ENCODE measurements at places on chromosomes 4 and X.
A peak's percentile ranks its signal among the peaks of the same experiment; 100 is the strongest.

GRCh38 chr4:120814886-120815285, 107.6 kb downstream of the PRDM5 start:
- peaks cover 10% of the 10 kb centered on the region for H3K27me3 ChIP-seq
- no peak overlapping the region for H3K27ac ChIP-seq
- H3K4me3 ChIP-seq, result no peak overlapping the region
- peaks cover 3% of the 10 kb centered on the region for H3K4me1 ChIP-seq
- no peak for DNase-seq

- H3K27ac ChIP-seq, result no peak overlapping the region
- DNase-seq, result no peak
- H3K36me3 ChIP-seq, result no peaks in the 10 kb centered on the region
- no peaks in the 10 kb centered on the region for H3K27me3 ChIP-seq
- no peaks in the 10 kb centered on the region for H3K4me1 ChIP-seq
- no peak overlapping the region for H3K4me3 ChIP-seq
Observed at GRCh38 chr4:137707626-137708025, 175.3 kb upstream of the PCDH18 start.

GRCh38 chr4:77994194-77994721, 62.9 kb upstream of the FRAS1 start:
- H3K27me3 ChIP-seq, result peaks cover 17% of the 10 kb centered on the region
- no peak overlapping the region for H3K27ac ChIP-seq
- H3K36me3 ChIP-seq, result no peaks in the 10 kb centered on the region
- H3K4me3 ChIP-seq, result no peak overlapping the region
- no peak for DNase-seq

DNA sequence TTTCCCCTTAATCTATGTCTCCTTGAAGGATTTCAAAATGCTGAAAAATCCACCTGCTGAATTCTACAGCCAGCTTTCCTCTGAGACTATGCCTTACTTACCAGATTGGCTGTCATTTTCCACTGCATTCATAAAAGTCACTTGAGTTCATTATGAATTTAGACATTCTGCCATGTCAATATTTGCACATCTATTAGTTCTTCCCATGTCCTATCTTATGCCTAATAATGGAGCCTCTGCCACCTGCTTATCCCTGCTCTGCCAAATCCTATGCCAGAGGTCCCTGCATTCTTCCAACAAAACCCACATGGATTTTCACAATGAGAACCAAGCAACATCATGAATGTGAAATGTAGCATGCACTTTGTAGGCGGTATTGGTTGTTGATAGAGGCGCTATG, 42.6 kb downstream of the GASK1B start:
- H3K27ac ChIP-seq, result no peak overlapping the region
- H3K4me1 ChIP-seq, result no peaks in the 10 kb centered on the region
- no peak overlapping the region for H3K4me3 ChIP-seq
- no peaks in the 10 kb centered on the region for H3K27me3 ChIP-seq
- DNase-seq, result no peak

- no peaks in the 10 kb centered on the region for H3K4me1 ChIP-seq
- no peak overlapping the region for H3K4me3 ChIP-seq
- no peaks in the 10 kb centered on the region for H3K36me3 ChIP-seq
- no peak overlapping the region for H3K27ac ChIP-seq
- DNase-seq, result no peak
- no peaks in the 10 kb centered on the region for H3K27me3 ChIP-seq
Observed at GRCh38 chr4:157988641-157989040, 184.2 kb downstream of the GASK1B start.

DNA sequence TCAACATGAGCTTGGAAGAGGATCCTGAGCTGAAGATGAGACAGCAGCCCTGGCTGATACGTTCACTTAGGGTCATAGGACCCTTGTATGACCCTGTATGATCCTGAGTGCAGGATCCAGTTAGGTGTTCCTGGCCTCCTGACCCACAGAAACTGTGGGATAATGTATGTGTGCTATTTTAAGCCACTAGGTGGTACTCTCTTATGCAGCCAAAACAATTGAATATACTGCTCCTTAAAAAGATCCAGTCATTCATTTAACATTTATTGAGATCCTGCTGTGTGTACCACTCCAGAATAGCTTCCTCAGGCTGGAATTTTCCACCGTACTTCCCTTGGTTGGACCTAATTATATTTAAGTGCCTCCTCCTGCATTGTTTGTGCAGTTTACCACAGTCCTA, 167.1 kb downstream of the AMELX start:
- no peak overlapping the region for H3K27ac ChIP-seq
- no peak for DNase-seq
- H3K4me3 ChIP-seq, result no peak overlapping the region
- H3K36me3 ChIP-seq, result no peaks in the 10 kb centered on the region
- H3K27me3 ChIP-seq, result no peaks in the 10 kb centered on the region
- no peaks in the 10 kb centered on the region for H3K4me1 ChIP-seq

DNA sequence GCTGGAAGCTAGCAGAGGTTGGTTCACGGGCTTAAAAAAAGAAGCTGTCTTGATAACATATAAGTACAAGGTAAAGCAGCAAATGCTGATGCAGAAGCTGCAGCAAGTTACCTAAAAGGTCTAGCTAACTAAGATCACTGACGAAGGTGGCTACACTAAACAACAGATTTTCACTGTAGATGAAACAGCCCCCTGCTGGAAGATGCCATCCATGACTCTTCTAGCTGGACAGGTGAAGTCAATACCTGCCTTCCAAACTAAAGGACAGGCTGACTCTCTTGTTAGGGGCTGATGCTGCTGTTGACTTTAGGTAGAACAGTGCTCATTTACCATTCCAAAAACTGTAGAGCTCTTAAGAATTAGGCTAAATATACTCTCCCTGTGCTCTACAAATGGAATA, 99.5 kb downstream of the FBXW7 start:
- H3K4me1 ChIP-seq, result peaks cover 7% of the 10 kb centered on the region
- H3K36me3 ChIP-seq, result peaks cover 17% of the 10 kb centered on the region
- DNase-seq, result no peak
- no peaks in the 10 kb centered on the region for H3K27me3 ChIP-seq
- no peak overlapping the region for H3K4me3 ChIP-seq

DNA sequence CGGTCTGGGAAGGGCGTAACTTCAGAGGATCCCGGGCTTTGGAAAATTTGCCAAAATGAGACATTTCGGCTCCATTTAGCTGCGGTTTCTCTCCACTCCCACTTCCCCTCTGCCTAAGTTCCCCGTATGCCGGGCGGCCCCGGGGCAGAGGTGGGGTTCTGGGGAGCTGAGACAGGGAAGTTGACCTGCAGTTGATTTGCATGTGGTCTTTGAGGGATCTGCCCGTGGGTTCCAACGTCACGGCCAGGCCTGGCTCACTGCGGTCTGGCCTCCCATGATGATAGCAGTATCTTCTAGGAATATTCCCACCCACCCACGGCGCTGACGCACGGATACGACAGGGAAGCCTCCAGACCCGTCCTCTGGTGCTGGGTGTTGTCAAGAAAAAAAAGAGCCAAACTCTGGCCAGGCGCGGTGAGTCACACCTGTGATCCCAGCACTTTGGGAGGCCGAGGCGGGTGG, 27.3 kb upstream of the CRLF2 start:
- no peak overlapping the region for H3K4me3 ChIP-seq
- no peaks in the 10 kb centered on the region for H3K36me3 ChIP-seq
- peaks cover 6% of the 10 kb centered on the region for H3K27me3 ChIP-seq
- H3K4me1 ChIP-seq, result peaks cover 22% of the 10 kb centered on the region
- no peak for DNase-seq
- H3K27ac ChIP-seq, result no peak overlapping the region

GRCh38 chrX:105829011-105829410, 6.7 kb downstream of the NRK start:
- no peaks in the 10 kb centered on the region for H3K36me3 ChIP-seq
- H3K4me3 ChIP-seq, result no peak overlapping the region
- no peak for DNase-seq
- no peaks in the 10 kb centered on the region for H3K27me3 ChIP-seq
- no peaks in the 10 kb centered on the region for H3K4me1 ChIP-seq

DNA sequence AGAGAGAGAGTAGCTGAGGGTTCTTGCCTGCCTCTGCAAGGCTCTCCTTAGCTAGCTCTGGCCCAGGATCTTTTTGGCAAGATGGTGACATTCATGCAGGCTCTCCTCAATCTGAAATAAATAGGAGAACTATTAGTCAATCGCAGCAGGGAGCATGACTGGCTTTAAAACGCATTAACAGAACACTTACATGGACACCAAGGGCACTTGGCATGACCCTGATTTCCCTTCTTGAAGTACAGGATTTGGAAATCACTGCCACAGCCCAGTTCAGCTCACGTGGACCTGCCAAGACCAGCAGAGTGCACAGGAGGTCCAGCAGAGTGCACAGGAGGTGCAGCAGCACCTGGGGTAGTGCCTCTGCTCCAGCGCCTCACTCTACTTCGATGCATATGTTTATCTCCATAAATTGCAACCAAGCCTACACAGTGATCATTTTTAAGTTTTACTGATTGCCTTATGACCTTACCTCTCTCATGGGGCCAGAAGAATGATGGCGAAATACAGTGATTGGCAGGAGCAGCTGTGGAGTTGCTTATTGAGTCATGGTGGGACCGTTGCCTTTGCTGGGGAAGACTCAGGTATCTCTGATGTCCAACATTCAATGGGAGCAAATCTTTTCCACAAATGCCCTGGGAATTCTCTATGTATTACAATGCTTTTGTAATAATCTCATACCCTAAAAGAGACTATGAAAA, 122.4 kb downstream of the SYNPO2 start:
- peaks cover 10% of the 10 kb centered on the region for H3K27me3 ChIP-seq
- no peak for DNase-seq
- no peak overlapping the region for H3K27ac ChIP-seq
- H3K36me3 ChIP-seq, result no peaks in the 10 kb centered on the region

DNA sequence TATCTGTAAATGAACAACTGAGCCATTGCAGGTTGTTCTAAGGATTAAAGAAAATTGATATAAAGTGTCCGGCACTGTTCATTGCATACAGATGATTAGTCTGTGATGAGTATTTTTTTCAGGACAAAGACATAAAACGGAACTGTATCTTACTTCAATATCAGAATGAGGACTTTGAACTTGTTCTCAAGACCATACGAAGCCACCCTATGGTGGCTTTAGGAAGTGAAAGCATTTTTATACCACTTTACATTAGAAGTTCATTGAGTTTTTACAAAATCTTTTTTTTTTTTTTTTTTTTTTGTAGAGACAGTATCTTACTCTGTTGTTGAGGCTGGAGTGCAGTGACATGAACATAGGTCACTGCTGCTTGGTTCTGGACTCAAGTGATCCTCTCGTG, 45.2 kb upstream of the TRIM2 start:
- peaks cover 27% of the 10 kb centered on the region for H3K4me1 ChIP-seq
- H3K4me3 ChIP-seq, result no peak overlapping the region
- H3K27ac ChIP-seq, result no peak overlapping the region
- no peak for DNase-seq
- no peaks in the 10 kb centered on the region for H3K36me3 ChIP-seq

DNA sequence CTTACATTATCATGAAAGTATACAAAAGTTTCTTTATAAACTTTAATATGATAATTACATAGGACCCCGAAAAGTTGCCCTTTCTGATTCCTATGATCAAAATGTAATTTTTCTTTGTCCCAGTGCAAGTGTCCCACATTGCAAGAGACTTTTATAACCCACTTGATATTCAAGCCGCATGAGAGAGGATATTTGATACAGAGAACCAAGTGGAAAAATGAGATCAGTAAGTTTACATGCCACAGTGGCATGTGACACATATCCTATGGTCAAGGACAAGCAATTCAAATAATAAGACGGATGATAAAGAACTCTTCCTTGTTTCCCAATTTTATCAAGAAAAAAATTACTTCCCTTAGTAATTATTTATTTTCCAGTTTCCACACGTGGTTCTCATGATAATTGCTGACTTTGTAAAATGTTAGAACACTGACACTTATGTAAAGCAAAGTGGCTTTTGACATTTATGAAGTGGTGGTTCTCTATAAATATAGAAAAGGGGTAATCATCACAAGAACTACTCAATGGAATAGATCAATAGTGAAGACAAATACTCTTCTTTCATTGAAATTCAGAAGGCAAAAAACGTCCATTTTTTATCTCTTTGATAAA, 273.7 kb upstream of the NOCT start:
- H3K27me3 ChIP-seq, result no peaks in the 10 kb centered on the region
- DNase-seq, result no peak
- no peaks in the 10 kb centered on the region for H3K4me1 ChIP-seq

- H3K27ac ChIP-seq, result no peak overlapping the region
- no peaks in the 10 kb centered on the region for H3K4me1 ChIP-seq
- no peaks in the 10 kb centered on the region for H3K36me3 ChIP-seq
- DNase-seq, result no peak
- H3K4me3 ChIP-seq, result no peak overlapping the region
Observed at GRCh38 chr4:101669832-101670188, 120.7 kb upstream of the BANK1 start.

DNA sequence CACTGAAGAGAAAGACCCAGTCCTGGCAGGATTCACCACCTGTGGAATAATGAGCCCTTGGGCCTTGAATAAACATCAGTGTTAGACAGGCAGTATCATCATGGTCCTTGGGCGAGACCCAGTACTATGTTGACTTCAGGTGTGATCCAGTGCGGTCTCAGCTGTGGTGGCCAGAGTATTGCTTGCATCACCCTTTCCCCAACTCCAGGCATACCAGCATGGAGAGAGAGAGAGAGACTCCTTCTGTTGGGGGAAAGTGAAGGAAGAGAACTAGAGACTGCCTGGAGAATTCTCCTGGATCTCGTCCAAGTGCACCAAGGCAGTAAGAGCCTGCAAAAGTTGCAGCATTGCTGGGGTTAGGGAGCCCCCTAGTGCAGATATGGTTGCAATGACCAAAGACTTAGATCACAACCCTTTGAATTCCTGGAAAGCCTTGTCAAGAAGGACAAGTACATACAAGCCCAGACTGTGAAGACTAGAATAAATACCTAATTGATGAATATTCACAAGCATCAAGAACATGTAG, 61.1 kb upstream of the VAMP7 start:
- H3K36me3 ChIP-seq, result no peaks in the 10 kb centered on the region
- no peak overlapping the region for H3K4me3 ChIP-seq
- DNase-seq, result peak; percentile 64
- no peak overlapping the region for H3K27ac ChIP-seq
- no peaks in the 10 kb centered on the region for H3K27me3 ChIP-seq
- H3K4me1 ChIP-seq, result peaks cover 2% of the 10 kb centered on the region

GRCh38 chr4:42074294-42074693, 78.2 kb downstream of the BEND4 start:
- peaks cover 12% of the 10 kb centered on the region for H3K36me3 ChIP-seq
- H3K4me1 ChIP-seq, result no peaks in the 10 kb centered on the region
- no peak overlapping the region for H3K27ac ChIP-seq
- no peaks in the 10 kb centered on the region for H3K27me3 ChIP-seq
- DNase-seq, result no peak

DNA sequence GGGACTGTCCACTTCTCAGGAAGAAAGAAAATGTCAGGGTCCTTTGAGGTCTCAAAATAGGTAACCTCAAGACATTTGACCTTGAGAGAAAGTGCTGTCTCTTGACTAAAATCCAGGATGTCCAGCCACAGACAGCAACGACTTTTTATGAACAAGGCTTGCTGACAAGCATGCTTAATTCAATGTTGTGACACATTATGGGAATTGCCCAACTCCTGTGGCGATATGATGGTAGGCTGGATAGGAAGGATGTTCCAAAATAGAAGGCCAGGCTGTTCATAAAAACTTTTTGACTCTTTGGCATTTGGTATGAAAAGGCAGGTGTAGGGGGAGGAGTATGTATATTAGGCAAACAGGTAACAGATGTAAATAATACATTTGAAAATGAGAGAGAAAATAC, 50.8 kb upstream of the EDNRA start:
- no peaks in the 10 kb centered on the region for H3K4me1 ChIP-seq
- no peak overlapping the region for H3K4me3 ChIP-seq
- no peak overlapping the region for H3K27ac ChIP-seq
- no peaks in the 10 kb centered on the region for H3K36me3 ChIP-seq
- no peak for DNase-seq

- H3K27ac ChIP-seq, result no peak overlapping the region
- no peaks in the 10 kb centered on the region for H3K36me3 ChIP-seq
- peaks cover 4% of the 10 kb centered on the region for H3K27me3 ChIP-seq
- no peak for DNase-seq
- H3K4me1 ChIP-seq, result no peaks in the 10 kb centered on the region
- H3K4me3 ChIP-seq, result no peak overlapping the region
Observed at GRCh38 chr4:7691982-7692381, 247.7 kb downstream of the AFAP1 start.
